ENCODE measurements at places on chromosomes 3 and 15.

DNA sequence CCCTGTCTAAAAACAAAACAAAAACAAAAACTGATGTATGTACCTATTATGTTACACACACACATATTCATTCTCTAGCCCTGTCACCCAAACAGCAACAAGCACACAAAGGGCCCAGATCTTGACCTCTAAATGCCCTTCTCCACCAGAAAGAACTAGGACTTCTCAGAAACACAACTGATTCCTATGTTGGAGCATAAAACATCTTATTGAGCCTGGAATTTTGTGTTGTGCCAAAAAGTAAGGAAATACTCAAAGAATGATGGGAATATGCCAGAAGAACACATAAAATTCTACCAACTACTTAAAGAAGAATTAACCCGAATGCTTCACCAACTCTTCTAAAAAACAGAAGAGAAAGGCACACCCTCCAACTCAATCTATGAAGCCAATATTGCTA is 66.7 kb upstream of the OCA2 start:
- no peak for DNase-seq

GRCh38 chr3:58042947-58043707 is 34.9 kb downstream of the FLNB start:
- DNase-seq, result no peak

- DNase-seq, result no peak
Measured at GRCh38 chr15:76501726-76502125, 165.2 kb downstream of the ISL2 start.

DNA sequence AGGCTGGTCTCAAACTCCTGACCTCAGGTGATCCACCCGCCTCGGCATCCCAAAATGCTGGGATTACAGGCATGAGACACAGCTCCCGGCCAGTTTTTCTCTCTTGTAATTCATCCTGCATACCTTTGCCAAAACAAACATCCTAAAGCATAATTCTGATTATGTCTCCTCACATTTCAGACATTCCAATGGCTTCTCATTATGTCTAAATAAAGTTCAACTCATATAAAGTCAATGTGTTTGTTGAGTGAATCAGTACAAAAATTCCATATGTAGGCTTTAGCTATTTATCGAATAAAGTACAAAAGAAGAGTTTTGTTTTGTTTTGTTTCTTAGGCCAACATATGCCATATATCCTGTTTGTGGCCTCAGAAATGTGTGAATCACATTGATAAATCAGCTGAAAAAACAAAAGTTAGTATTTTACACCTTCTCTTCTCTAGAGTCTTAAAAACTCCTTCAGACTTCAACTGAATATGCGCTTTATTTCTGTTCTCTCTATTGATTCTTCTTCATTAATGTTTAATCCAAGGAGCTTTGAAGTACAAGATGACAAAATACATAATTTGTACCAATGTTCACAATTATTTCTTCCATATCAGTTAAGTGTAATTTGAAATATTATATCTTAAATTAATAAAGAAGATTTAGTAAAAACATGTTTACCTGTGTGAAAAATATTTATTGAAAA is 165.8 kb downstream of the MECOM start:
- DNase-seq, result no peak

DNA sequence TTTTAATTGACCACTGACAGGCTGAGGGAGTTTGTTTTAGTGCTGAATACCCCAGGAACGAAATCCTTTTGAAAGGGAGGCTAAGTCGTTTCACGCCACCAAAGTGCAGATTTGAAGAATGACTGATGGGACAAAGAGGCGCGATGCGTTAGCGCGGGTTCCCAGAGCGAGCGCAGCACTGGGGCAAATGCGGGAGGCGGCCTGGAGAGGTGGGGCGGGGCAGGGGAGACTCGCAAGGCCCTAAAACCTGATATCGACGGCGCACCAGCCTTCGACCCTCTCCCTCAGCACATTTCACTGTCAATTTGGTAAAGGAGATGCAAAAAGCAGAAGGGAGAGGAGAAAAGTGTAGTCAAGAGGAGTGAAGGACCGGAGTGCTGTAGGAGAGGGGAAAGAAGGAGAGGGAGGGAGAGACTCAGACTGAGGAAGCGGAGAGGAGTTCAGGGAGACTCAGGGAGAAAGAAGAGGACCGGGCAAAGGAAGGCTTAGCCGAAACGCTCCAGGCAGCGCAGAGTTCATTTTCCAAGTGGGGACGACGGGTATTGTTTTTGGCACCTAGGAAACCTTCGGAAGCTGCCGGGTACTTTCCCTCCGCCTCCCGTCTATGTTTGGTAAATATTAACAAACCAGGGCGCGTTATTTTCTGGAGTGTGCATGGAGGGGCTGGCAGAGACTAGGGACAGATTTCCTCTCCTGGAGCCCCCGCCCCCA is 3.8 kb upstream of the FOXB1 start:
- DNase-seq, result no peak

GRCh38 chr3:149964291-149964690 is 6.4 kb downstream of the PFN2 start:
- no peak for DNase-seq

DNA sequence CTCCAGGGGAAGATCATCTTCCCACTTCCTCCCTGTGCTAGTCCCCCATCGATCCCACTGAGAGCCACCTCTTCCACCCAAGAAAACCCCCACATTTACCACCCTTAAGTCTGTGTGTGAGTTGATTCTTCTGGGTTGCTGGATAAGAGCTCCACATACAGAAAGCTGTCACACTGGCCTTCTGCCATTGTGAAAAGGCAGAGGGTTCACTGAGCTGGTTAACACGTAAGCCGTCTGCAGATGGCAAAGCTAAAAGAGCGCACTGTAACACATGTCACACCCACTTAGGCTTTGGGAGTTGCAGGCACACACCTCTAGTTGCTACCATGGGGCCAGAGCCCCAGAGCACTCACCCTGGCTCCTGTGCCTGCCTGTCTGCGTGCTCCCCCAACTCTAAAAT is 309.8 kb upstream of the LRRC3B start:
- no peak for DNase-seq

DNA sequence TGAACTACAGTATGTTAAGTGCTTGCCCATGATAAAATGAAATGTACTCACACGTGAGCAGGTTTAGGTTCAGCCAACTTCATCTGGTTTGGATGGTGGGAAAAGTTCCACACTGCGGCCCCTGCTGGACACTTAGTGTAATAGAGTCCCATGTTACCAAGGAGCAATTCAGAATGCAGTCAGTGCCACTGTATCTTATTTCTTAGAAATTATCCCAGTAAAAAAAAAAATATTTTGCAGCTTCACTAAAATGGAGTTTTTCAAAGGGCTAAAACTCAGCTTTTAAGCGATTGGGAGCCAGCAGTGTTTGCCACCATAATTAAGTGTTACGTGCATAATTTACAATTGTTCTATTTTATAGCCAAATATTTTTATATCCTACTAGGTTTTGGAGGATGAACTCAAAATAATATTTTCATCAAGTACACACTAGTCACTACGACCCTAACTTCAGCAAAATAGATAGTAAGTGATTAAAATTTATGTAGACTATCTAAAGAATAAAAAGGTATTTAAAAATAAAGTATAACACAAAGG is 371.7 kb upstream of the GBE1 start:
- peak; percentile 9 for DNase-seq

DNA sequence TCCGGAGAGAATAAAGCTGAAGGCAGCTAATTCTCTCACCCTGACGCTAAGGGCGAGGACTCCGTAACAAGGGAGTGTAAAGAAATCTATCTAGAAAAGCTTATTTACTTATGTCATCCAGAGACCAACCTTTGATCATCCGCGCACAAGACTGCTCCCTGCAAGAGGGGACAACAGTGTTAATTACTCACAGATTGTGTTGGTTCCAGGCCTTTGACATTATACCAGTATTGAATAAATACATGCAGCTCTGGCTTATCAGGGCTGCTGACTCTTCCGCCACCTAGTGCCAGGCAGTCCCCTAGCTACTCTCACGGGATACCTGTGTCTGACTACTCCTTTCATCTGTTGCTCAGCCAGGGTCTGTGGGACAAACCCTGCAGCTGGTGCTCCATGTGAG is 211.7 kb downstream of the DTWD1 start:
- DNase-seq, result no peak

DNA sequence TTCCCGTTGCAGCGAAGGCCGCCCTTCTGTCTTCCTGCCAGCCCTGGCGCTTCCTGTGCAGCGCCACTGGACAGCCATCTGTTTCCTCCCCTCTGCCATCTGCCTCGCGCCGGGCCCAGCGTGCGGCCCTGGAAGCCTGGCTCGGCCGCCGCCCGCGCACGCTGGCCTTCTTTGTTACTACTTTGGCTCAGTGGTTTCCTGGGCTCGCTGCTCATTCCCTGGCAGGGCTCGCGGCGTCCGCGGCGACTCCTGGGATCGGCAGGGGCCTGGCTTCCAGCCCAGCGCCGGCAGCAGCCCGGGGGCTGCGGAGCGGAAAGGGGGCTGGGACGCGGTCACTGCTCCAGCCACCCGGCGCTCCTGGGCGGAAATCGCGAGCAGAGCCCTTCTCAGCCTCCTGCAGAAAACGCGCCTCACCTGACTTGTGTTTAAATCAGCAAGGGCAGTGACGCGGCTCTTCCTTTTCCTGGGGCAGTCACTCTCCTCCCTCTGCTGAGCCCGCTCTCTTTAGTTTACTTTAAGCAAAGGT is 10.0 kb downstream of the CMTM7 start:
- peak; percentile 51 for DNase-seq

DNA sequence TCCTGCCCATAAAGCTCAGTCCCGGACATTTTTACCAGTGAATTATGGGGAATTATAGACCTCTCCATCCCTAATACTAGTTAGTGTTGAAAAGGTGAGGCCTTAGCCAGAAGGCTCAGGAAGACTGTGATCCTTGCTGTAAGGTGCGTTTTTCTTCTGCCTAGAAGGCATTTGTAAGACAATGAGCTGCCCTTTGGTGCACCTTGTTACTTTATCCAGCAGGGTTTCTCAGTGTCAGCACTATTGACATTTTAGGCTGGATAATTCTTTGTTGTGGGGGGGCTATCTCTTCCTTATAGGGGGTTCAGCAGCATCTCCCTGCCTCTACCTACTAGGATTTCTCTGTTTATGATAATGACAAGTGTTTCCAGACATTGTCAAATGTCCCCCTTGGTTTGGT is 108.1 kb upstream of the ABHD17C start:
- no peak for DNase-seq

- DNase-seq, result no peak
Measured at GRCh38 chr3:141308588-141309218, 59.6 kb upstream of the ZBTB38 start.

- DNase-seq, result no peak
Measured at GRCh38 chr15:42060797-42061196, 33.6 kb downstream of the PLA2G4D start.

DNA sequence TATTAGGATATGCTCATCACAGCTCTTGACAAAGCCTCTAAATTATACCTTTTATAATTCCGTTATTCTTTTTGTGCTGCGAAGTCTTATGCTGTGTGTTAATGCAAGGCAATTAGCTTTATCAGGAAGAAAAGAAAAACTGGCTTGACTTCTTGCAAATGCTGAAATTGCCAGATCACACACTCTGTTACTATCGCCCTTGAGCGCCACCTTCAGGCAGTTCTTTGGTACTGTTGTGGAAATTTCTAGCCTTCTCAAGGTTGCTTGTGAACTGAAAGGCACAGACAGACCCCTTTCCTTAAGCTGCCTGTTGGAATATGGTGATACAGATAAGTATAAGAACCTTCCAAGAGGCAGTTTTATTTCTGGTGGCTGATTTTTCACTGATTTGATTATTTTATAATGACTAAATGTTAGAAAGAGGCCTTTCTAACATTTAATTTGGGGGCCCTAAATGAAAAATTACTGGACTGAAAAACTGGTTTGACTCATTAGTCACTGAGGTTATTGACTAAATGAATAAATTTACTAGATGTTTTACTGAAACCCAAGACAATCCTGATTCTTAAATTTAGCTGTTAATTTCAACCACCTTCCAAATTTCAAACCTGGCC is 126.2 kb upstream of the RASGRP1 start:
- peak; percentile 75 for DNase-seq

- no peak for DNase-seq
Measured at GRCh38 chr15:40974879-40975278, 21.6 kb downstream of the CHAC1 start.

DNA sequence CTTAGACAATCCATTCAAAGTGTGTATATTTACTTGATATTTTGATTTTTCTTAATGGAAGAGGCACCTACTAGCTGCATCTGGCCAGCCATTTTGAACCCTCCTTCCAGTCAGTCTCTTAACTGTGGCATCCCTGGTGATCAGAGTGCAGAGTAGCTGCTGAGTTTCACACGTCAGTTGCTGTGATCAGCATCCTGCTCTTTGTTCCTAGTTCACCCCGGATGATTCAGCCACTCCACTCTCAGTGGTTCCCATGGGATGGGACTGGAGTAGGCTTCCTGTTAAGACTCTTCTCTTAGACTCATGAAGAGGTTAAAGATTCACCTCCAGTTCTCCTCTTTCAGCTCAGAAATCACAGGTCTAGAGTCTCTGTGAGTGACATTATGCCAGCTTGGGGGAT is 75.8 kb downstream of the STXBP5L start:
- no peak for DNase-seq

DNA sequence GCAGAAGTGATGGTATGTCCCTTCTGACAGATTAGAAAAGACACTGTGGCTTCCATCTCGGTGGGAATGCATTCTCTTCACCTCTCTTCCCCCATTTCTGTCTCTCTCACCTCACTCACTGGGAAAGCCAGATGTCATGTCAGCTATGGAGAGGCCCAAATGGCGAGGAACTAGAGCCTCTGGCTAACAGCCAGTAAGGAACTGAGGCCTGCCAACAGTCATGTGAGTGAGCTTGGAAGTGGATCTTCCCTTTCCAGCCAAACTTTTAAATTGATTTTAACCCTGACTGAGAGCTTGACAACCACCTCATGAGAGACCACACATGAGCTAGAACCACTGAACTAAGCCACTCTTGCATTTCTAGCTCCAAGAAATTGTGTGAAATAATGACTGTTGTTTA is 35.2 kb upstream of the CDAN1 start:
- no peak for DNase-seq

DNA sequence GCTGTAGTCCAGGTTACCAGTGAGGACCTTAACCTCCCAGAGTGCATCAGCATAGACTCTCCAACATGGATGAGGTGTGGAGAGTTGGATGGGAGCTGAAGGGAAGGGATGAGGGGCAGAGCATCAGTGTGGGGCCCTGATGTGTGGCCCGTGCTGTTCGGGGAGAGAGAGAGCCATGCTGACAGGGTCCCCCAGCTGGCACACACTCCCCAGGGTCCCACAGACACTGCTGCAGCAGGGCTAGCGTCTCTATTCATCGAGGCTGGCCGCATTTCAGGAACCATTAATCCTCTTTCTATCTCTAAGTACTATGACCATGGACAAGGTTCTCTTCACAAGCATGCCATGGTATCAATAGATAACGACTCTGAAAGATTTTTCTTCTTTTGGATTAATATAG is 85.9 kb upstream of the PLXNA1 start:
- no peak for DNase-seq
